Fibroblast of gingiva (primary cell): ENCODE measurements at places on chromosomes 6 and 20.

GRCh38 chr20:22909436-22909835 is 125.7 kb upstream of the SSTR4 start:
- DNase-seq = no peak

DNA sequence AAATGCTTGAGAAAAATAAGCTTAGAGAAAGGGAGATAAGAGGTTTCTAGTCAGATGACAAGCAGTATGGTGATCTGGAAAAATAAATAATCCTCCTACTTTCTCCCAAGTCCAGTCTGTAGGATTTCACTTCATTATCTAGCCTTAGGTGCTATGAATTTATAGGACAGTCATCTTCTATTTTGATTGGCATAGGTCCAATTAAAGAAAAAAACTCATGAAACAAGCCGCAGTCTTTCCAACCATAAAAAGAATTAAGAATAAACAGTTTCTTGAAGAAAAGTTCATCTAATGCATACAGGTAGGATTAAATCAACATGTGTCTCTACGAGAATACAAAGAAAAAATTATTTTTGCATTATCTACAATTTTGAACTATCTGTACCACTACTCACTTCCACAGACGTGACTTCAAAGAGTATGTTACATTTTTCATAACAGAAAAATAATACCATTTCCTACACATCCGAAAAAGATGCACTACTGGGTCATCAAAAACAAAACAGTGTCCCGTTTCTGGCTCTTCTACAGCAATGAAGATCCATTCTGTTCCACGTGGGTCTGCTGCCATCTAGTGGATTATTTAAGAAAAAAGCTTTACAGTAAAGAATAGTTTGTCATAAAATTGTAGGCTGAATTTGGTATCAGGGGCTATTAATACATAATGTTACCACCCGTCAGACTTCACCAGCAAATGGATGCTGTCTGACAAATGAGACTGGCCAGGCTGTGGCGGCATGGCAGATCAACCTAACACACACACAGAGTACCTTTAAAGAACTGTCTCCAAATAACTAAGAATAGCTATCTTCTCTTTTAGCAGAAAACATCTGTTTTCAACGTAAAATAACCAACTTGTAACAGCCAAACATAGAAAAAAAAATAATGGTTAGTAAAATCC is 28.9 kb downstream of the STX7 start:
- peak; percentile 53 for DNase-seq

DNA sequence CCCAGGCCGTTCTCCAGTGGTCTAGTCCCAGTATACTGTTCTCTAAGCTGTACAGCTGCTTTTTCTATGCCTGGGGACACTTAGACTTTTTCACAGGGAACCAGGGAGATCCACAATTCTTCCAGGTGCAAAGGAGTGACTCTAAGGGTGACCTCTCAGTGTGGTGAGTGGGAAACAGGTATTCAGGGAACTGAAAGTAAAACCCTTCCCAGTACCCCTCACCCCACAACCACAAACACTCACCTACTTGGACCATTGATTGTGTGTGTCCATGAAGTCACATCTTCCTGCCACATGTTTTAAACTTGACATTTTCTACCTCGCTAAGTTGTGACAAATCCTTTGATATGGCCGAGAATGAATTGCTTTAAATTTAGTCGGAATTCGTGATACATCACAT is 183.6 kb downstream of the CLIC5 start:
- no peak for DNase-seq

- DNase-seq = no peak
These were observed 104.8 kb downstream of the MAFB start for GRCh38 chr20:40584130-40584809.
